ENCODE measurements at places on chromosomes 3 and 15.

GRCh38 chr3:187165144-187165543, 25.8 kb upstream of the RPL39L start:
- no peak for DNase-seq

DNA sequence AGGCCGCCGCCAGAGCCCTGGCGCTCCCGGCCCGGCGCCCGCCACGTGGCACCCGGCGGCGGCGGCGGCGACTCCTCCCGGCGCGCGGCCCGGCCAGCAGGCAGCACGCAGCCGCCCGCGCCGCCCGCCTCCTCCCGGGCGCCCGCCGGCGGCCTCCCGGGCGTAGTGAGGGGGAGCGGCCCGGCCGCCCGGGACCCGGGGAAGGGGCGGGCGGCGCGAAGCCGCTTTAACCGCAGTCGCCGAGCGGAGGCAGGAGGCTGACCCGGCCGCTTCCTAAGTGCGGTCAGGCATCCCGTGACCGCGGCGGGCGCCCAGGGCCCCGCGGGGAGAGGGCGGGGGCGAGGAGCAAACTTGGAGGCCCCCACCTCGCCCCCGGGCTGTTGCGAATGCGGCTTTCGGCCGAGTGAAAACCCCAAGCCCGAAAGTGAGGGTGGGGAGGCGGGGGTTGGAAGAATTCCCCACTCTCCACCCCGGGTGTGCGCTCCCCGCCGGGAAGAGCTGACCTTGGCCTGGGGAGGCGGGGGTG, 1.7 kb upstream of the HES1 start:
- peak; percentile 86 for DNase-seq

GRCh38 chr15:44598892-44599291, 61.9 kb downstream of the EIF3J start:
- no peak for DNase-seq

DNA sequence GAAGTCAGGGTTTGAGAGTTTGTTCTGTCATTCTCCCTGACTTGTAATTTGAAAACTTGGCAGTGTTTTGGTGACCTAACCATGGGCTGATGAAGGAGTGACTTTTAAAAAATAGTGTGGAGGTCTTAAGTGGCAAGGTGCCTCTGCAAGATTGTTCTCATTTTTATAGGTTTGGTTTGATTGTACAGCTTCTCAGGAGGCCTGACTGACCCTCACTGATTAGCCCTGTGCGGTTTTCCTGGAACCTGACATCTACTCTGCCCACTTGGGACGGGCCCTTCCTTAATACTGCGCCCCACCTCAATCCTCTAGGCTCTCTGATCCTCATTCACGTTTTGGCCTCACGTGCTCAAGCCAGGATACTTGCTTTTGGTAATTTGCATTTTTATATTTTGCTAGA, 2.8 kb downstream of the UBE2E1 start:
- no peak for DNase-seq

- no peak for DNase-seq
Observed at GRCh38 chr3:111735243-111735758, 123.8 kb upstream of the PHLDB2 start.
